NCI-H1092 (cell line): ENCODE measurements at places on chromosomes 7 and 10.

DNA sequence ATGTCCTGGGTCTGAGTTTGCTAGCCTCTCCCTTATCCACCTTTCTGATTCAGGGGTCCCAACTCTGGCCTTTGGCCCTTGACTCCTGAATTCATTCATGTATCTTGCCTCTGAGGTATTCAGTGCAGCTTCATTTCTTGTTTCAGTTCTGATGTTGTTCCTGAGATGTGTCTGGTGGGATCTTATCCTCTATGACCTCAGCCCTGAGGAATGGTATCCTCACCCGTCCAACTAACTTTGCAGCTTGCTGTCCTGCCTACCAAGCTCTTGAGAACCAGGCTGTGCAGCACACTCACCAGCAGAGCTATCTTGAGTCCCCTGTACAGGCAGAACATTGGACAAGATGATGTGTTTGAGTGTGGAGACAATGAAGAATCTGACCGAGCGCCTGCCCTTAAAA lies 13.8 kb downstream of the SUFU start:
- no peak for DNase-seq

- DNase-seq, result no peak
Observed at GRCh38 chr10:14330388-14331061, at the start of gene FRMD4A. TSS of gene FRMD4A (minus strand) at chr10:14330924.

- no peak for DNase-seq
Observed at GRCh38 chr10:126207313-126207771, 180.9 kb downstream of the ADAM12 start.

DNA sequence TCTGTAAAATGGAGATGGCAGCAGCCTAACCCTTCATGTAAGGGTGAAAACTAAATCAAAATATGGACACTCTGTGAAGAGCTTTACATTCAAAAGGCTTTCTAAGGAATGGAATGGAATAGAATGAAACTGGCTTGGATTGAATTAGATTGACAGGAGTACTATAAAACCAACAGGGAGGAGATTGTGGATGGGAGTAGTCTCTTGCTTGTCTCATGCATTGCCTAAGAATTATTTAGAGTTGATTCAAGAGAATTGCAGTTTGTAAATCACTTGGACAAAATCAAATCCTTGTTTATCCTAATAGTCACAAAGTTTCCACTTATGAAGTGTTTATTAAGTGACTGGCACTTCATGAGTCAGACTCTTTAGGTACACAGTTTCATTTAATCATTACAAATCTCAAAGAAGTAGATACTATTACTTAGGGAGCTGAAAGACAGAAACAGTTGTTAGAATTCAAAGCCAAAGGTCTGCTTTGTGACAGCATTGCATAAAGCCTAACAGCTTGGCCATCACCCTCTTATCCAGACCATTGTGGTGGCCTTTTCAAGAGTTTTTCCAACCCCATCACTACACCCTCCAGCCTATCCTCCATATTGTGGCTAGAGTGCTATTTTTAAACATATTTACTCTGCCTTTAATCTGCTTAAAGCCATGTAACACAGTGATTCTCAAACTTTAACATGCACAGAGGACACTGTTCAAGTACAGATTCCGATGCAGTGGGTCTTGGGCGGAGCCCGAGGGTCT lies 91.9 kb upstream of the GHITM start:
- no peak for DNase-seq

DNA sequence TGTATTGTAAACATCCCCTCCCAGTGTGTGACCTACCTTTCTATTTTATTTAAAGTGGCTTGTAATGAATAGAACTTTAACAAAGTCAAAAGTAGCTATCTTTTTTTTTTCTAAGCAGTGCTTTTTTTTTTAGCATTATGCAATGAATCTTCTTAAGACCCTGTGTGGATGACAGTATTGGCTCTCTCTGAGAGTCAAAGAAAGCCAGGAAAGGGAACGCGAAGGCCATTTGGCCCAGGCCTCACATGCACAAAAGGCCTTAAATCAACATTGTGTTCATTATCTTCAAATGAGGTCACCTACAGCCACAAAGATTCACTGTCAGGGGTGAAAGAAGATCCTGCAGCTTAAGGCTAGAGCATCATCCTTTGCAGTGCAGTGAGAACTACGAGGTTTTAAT lies 721.5 kb downstream of the GRID1 start:
- DNase-seq, result no peak

DNA sequence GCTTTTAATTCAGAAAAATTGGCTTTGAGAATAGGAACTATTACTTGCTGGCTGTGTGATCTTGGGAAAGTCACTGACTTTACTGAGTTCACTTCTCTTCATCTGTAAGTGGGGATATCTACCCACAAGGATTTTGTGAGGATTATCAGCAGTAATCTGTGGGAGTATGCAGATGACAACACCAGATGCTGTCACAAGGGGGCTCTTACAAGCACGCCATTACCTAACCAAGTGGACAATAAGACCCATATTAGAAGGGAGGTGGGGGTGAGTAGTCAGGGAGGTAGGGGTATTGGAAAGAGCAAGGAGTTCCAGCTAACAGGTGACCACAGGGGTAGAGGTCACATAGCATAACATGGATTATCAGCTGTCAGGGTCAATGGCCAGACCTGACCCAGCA lies 569.4 kb downstream of the SUGCT start:
- no peak for DNase-seq

DNA sequence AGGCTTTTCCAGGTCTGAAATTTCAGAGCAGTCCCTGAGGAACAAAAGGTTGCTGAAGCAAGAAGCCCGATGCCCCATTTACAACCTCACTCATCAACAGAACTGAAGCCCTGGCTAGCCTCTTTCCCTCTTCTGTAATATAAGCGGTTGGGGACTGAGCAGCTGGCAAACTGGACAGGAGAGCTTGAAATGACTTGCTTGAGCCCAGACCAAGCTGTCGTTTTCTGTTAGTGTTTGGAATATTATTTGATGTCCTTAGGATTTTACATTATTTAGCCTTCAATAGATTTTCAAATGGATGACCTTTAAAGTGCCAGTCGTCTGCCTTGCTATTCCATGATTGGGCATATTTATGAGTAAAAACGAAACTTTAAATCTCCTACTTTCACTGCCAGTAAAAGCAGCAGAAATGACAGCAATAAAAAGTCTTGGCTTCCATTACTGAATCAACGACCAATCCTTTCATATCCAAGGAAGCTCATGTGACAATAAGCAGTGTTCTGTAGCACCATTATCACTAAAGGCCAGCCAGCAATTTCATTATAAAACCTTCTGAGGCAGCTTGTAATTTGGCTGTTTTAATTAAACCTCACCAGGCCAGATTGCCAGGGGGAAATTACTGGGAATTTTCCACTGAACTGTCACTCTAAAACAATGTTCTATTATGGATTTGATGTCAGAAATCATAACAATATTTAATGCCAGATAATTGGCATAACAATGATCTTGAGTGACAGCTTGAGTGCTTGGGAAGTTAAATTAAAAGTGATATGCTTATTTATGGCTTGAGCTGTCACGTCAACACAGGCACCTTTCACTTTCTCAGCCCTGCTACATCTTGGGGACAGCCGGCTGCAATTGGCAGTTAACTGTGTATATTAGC lies 85.9 kb downstream of the LSMEM1 start:
- peak; percentile 78 for DNase-seq

DNA sequence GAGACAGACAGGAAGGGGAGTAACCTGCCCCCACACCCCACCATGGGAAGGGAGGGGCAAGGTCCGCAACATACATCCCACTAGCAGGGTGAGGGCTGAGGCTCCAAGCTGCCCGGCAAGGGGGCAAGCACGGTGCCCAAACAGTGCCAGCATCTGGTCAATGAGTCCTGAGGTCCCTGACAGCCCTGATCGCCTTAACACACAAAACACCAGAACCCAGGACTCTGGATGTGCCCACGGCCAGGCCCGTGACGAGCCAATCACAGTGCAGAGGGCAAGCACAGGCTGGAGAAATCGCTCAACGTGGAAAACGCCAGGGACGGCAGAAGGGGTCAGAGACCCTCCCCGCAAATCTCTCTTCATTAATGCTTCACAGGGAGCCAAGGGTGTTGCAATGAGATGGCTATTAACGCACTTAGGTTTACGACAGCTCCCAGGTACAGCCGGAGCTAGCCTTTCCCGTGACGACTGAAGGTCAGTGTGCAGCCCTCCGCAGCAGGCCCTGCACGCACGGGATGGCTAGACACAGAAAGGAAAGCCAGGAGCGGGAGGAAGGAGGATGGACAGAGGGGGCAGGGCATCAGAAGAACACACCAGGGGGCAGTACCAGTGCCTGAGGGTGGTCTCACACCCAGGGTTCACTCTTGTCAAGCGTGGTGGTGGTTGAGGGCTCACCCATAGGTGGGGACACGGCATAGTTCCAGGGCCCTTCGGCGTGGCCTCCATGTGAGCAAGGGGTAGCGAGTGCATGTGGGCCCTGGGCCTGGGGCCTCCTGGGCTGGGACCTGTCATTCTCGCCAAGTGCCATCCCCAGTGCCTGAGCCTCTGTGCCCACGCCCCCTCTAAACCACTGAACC lies 220.5 kb downstream of the MAD1L1 start:
- no peak for DNase-seq

- DNase-seq, result peak; percentile 94
Observed at GRCh38 chr10:1737222-1738061, at the start of gene ADARB2. TSS of gene ADARB2 (minus strand) at chr10:1737525.

- DNase-seq, result peak; percentile 25
Observed at GRCh38 chr10:123582084-123582989, 83.8 kb upstream of the GPR26 start.

GRCh38 chr10:22717728-22718127 lies 3.4 kb upstream of the PIP4K2A start:
- DNase-seq, result no peak

DNA sequence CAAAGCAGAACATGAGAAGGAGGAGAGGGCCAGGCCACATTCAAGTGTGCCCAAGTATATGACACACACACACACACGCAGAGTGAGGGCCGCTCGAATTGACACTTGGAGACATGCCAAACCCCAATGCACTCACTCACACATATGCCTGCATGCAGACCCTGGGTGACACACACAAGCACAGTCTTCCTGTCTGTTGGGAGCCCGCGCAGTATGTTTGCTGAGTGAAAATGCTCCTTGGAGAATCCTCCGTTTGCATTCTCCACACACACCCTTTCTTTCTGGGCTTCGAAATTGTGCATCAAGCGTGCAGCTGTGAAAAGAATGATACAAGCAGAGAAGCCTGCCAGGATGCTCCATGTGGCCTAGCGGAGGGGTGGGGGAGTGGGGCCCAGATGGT lies 120.9 kb downstream of the PLXNA4 start:
- DNase-seq, result no peak

DNA sequence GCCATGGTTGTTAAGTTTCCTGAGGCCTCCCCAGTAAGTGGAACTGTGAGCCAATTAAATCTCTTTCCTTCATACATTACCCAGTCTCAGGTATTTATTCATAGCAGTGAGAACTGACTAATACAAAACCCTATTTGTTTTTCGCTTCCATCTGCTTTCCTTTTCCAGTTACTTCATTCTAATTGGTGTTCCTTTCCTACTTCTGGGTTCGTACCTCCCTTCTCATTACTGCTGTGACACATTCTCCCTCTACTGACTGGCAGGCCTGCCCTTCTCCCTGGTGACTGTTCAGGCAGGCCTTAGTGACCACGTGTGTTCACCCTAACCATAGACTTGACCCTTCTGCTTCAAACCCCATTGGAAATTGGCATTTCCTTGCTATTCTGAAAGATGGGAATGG lies 37.7 kb downstream of the MTURN start:
- DNase-seq, result no peak

DNA sequence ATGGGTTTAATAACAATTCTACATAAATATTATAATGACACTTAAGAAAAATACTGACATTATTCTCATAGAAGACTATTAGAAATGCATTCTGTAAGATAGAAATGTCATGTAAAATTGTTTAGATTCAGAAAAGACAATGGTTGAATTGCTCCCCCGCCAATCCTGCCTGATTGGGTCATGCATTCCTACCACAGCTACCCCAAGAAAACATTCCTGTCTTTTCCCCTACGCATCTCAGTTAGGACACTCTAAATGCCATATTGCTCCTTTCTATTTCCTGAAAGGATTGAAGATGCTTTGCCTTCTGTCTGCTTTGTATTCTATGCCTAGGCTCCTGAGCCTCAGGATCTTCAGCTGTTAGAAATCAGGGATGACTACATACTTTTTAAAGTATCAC lies 109.4 kb downstream of the DGKB start:
- no peak for DNase-seq

DNA sequence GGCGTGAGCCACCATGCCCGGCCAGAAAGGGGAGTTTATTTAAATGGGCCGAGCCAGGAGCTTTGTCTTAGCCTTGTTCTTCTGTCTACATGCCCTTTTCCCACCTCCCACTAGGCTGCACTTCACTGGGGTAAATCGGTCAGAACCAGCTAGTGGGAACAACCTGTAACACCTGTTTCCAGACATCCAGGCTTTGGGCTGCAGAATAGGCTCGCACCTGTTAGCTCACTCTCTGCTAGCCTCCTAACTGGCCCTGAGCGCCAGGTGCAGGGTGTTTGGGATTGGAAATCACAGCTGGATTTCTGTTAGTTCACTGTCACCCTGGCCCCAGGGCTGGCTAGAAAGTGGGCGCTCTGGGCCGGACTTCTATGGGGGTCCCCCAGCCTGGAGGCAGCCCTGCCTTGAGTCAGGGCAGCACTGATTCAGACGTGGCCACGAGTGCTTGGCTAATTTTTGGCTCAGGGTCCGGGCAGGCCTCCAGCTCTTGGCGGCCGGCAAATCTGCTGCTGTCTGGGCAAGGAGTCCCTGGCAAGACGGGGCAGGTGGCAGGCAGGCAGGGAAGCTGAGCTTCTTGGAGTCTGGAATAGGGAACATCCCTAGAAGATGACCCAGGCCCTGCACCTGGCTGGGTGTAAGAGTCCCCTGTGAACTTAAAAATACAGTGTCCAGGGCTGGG lies 48.6 kb downstream of the GTF2IRD1 start:
- DNase-seq, result peak; percentile 63

DNA sequence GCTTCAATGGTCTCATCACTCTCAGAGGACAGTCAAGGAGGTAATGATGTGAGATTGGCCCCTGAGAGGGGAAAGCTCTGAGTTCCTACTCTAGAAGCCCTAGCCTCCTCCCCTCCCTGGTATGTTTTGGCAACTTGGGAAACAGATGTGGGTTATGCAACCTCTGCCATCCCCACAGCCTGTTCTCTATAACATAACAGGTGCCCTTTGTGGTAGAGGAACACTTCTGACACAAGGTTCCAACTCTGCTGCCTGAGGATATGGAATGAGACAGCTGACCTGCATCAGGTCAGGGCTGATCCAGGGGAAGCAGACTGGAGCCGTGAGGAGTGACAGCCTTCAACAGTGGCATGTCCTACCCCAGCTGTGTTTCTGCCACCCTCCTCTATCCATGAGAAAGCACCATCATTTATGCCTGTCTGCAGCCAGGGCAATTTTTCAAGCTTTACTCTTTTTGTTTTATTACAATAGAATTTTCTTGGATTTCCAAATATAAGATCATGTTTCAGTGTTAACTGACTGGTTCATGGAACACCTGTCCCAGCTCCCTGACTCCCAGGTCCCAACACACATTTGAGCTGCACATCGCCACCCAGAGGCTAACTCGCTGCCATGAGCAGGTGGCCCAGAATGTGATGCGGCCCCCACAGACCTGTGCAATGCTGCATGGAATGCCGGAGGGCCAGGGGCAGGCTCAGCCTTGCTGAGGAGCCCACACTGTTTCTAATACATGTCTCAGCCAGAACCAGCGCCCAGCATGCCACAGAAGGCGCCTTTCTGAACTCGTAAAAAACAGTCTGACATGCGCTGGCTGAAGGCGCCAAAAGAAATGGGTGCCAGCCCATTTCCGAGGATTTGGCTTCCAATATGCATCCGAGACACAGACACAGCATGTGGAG lies 124.8 kb upstream of the CHST15 start:
- DNase-seq, result no peak
